ENCODE measurements at places on chromosomes 3 and 15.

GRCh38 chr3:152292366-152292765 lies 23.6 kb downstream of the MBNL1 start:
- H3K27ac ChIP-seq, result no peak overlapping the region
- peaks cover 14% of the 10 kb centered on the region for H3K36me3 ChIP-seq
- H3K4me3 ChIP-seq, result no peak overlapping the region
- no peak for DNase-seq
- H3K27me3 ChIP-seq, result no peaks in the 10 kb centered on the region
- peaks cover 55% of the 10 kb centered on the region for H3K4me1 ChIP-seq

GRCh38 chr15:41492597-41493204 lies 973 bp upstream of the ITPKA start:
- H3K27me3 ChIP-seq, result no peaks in the 10 kb centered on the region
- peak overlapping the region; percentile 52 for H3K4me3 ChIP-seq
- H3K36me3 ChIP-seq, result no peaks in the 10 kb centered on the region
- no peak for DNase-seq
- H3K27ac ChIP-seq, result no peak overlapping the region

DNA sequence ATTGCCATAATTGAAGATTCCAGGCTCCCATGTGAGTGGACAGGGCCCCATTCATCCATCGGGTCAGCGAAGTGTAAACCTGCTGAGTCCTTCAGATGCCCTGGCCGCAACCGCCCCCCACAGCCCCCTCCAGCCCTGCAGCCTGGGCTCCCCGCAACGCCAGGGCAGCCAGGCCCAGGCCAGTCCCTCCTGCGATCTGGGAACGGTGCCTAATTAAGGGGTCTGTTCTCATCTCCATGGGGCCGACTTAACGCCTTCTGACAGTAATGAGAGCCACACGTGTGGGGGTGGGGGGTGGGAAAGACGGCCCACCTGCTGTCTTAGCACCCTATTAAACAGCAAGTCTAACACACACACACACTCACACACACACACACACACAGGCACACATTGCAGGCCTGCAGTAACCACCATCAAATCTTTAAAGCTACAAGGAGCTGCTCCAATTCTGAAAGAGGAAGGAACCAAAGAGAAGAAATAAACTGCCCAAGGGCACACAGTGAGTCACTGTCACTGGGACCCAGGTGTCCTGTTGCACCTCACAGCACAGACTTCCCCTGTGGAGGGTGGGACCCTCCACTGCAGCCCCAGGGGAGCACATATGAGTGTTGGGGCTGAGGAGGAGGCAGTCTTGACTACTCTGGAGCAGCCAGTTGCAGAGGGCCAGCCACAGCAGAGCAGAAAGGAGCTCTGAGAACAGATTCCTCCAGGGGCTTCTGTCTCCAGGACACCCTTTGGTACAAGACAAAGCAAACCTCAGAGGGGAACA lies 31.8 kb upstream of the HES1 start:
- DNase-seq, result no peak
- H3K4me1 ChIP-seq, result peaks cover 3% of the 10 kb centered on the region
- no peak overlapping the region for H3K4me3 ChIP-seq
- H3K27ac ChIP-seq, result no peak overlapping the region
- no peaks in the 10 kb centered on the region for H3K27me3 ChIP-seq
- no peaks in the 10 kb centered on the region for H3K36me3 ChIP-seq

GRCh38 chr15:70026991-70027390 lies 70.7 kb downstream of the TLE3 start:
- peaks cover 17% of the 10 kb centered on the region for H3K4me1 ChIP-seq
- no peak for DNase-seq
- H3K36me3 ChIP-seq, result no peaks in the 10 kb centered on the region
- H3K27ac ChIP-seq, result no peak overlapping the region

DNA sequence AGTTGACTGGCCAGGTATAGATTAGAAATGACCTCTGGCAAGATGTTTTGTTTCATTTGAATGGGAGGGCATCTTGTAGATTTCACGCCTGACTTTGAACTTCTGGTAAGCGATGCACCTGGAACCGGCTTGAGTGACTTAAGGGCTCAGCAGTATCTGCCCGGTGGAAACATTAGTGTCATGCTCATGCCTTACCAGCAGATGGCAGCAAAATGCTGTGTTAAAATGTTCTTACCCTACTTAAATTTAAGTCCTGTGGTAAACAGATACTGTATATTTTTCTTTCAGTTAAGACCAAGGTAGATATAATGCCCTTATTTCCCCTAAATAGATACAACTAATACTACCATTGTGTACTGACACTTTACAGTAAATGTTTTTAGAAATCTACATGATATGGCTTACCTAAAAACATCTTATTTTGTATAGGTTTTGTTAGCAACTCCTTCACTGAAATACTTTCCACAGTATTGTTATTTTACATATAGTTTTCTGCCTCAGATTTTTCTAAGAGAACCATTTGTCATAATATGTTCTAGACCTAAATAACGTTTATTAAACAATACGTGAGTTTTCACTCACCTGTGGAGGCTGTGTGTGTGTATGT lies 25.5 kb downstream of the ASB7 start:
- no peak overlapping the region for H3K27ac ChIP-seq
- H3K4me1 ChIP-seq, result no peaks in the 10 kb centered on the region
- no peak overlapping the region for H3K4me3 ChIP-seq
- DNase-seq, result peak; percentile 66

DNA sequence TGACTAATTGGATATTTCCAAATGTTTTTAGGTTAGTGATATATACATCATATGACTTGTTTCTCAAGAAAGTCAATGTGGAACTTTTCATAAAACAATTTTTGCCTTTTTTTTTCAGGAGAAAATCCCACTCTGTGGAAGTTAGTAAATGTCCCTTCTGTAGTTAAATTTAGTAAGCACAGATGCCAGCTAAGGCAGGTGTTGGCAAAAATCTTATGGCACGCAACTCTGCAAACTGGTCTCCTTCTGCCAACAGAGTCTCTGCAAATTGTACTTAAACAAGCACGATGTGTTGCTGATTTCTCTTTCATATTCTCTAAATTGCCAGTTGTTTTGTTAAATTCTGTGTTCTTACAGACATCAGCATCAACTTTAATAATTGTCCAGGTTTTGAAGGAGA lies 233.8 kb downstream of the IL5RA start:
- H3K4me3 ChIP-seq, result no peak overlapping the region
- H3K27me3 ChIP-seq, result no peaks in the 10 kb centered on the region
- H3K36me3 ChIP-seq, result no peaks in the 10 kb centered on the region
- no peak for DNase-seq
- H3K4me1 ChIP-seq, result no peaks in the 10 kb centered on the region

- H3K27me3 ChIP-seq, result no peaks in the 10 kb centered on the region
- peaks cover 25% of the 10 kb centered on the region for H3K4me1 ChIP-seq
These were observed 159.4 kb upstream of the UBE2E1 start for GRCh38 chr3:23646184-23646920.

- no peaks in the 10 kb centered on the region for H3K27me3 ChIP-seq
- H3K36me3 ChIP-seq, result no peaks in the 10 kb centered on the region
- no peak overlapping the region for H3K4me3 ChIP-seq
These were observed 65.4 kb downstream of the AQP9 start for GRCh38 chr15:58203537-58203936.

- H3K27ac ChIP-seq, result no peak overlapping the region
- H3K36me3 ChIP-seq, result no peaks in the 10 kb centered on the region
- no peak for DNase-seq
These were observed 106.5 kb upstream of the P2RY1 start for GRCh38 chr3:152728231-152728980.

GRCh38 chr15:92884436-92885223 lies 15.5 kb upstream of the CHD2 start:
- H3K27me3 ChIP-seq, result no peaks in the 10 kb centered on the region
- peak overlapping the region; percentile 86 for H3K4me3 ChIP-seq
- no peak for DNase-seq
- H3K27ac ChIP-seq, result peak overlapping the region; percentile 93

DNA sequence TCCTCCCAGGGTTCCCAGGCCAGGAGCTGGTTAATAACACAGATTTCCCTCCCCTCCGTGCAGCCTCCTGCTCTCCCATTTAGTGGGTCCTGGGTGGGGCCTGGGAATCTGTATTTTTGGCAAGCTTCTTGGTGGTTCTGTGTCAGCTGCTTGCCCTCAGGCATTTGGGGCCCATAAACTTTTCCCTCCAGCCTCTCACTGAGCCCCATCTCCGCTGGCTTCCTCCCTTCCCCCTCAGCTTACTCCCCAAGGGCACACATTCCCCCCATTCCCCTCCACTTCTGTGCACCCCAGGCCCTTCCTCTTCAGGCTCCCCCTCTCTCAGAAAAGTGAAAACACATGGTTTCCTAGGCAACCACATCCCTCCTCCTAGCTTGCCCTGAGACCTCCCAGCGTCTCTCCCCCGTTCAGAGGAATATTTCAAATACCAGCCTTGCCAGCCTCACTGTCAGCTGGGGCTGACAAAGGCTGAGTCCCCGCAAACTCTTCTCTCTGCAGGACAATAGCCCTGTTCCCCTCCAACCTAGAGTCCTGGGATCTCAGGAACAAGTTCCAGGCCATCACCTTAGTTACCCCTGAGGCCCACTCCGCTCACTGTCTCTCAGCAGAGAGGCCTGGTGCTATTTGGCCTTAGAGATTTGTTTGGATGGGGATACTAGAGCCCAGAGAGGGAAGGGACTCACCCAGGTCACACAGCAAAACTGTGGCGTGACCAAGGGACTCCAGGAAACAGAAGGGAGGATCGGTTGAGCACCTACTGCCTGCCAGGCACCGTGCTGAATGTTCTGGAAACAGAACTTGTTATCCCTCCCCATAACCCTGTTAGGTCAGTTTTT lies 44.6 kb upstream of the SMAD6 start:
- H3K36me3 ChIP-seq, result no peaks in the 10 kb centered on the region
- no peaks in the 10 kb centered on the region for H3K27me3 ChIP-seq
- no peak overlapping the region for H3K4me3 ChIP-seq
- peak overlapping the region; percentile 63 for H3K27ac ChIP-seq
- DNase-seq, result peak; percentile 68

GRCh38 chr15:25691544-25692430 lies 171.3 kb downstream of the ATP10A start:
- H3K36me3 ChIP-seq, result peaks cover 46% of the 10 kb centered on the region
- H3K4me1 ChIP-seq, result peaks cover 3% of the 10 kb centered on the region
- no peak overlapping the region for H3K4me3 ChIP-seq
- H3K27me3 ChIP-seq, result no peaks in the 10 kb centered on the region
- no peak overlapping the region for H3K27ac ChIP-seq

DNA sequence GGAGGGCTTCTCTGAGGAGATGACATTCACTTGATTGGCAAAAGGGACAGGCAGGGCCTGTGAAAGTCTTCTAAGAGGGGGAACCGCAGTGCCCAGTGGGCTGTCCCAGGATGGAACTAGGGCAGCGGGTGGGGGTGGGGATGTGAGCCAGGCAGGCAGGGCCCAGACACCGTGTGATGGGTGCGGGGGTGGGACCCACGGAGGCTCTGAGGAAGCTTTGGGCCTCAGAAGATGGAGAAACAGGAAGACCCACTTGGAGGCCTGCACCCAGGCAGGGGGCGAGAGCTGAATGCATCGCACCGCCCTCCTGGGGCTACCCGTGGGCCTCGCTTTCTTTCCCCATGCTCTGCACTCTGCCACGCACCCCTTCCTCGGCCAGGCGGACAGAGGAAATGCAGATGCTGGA lies 32.9 kb upstream of the ACAD9 start:
- peaks cover 11% of the 10 kb centered on the region for H3K4me1 ChIP-seq
- peak overlapping the region; percentile 59 for H3K27ac ChIP-seq
- no peaks in the 10 kb centered on the region for H3K36me3 ChIP-seq
- H3K27me3 ChIP-seq, result no peaks in the 10 kb centered on the region

DNA sequence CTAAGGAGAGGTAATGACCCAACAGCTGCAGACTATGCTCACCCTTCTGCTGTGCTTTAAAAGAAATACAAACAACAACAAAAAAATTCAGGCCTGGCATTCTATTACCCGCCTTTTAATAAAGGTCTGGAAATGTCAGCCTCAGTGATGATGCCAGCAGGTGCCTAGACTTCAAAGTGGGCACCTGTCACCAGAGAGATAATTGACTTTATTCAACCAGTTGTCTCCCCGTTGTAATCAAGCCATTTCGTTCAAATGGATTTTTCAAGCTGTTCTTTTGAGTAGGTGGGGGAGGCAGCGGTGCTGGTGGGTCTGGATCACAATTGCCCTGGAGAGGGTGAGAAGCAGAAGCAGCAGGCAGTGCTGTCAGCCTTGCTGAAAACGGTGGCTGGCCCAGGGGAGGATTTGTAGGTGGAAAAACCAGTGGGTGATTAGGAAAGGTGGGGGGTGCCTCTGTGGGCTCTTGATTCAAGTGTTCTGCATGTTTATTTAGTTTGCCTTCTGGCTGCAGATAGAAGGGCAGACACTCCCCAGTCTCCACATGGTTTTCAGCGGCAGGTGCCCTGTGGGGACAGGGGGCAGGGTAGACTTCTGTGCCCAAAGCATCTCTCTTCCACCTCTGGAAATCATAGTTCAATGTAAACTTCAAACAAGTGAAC lies 300.2 kb upstream of the SLCO3A1 start:
- H3K4me3 ChIP-seq, result no peak overlapping the region
- H3K27me3 ChIP-seq, result no peaks in the 10 kb centered on the region
- H3K36me3 ChIP-seq, result no peaks in the 10 kb centered on the region
- H3K4me1 ChIP-seq, result no peaks in the 10 kb centered on the region
- no peak overlapping the region for H3K27ac ChIP-seq

DNA sequence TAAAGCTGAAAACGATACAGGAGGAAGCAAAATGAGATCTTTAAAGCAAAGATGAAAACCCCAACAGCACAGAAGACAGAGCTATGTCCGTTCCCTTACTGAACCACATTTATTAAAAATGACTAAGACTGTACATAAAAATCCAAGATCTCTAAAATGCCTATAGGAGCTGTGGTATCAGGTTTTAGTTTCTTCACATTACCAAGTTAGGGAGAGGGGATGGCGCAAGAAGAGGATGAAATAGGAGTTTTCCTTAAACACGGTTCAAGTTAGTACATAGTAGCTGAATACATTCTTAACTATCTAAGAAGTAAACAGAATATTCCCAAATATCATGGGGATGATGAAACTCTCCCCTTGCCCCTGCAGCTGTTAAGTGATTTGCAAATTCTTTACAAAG lies 6.3 kb downstream of the EOMES start:
- H3K4me3 ChIP-seq, result no peak overlapping the region
- DNase-seq, result no peak
- H3K36me3 ChIP-seq, result no peaks in the 10 kb centered on the region
- H3K27me3 ChIP-seq, result peaks cover 16% of the 10 kb centered on the region
- no peak overlapping the region for H3K27ac ChIP-seq

DNA sequence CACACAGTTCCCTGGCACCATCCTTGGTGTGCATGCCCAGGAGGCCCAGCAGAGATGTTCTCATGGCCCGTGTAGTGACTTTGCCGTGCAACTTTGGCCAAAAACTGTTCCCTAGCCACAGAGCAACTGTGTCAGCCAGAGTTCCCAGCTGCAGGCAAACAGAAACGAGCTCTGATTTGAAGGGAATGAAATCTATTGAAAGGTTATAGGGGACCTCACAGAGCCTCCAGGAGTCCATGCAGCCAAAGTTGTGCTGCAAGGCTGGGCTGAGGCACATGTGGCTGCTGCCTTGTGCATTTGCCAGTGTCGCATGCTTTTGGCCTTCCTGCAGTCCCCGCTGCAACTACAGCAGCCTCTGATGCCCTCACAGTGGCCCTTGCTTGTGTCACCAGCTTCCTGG lies 70.5 kb downstream of the PLXNA1 start:
- no peak overlapping the region for H3K27ac ChIP-seq
- no peaks in the 10 kb centered on the region for H3K36me3 ChIP-seq
- 0 out of 2 replicates have a peak, but pooled peaks cover 4% of the 10 kb centered on the region for H3K27me3 ChIP-seq
- H3K4me3 ChIP-seq, result no peak overlapping the region
- DNase-seq, result no peak

GRCh38 chr15:82530606-82531379 lies 9.5 kb downstream of the RPS17 start:
- H3K36me3 ChIP-seq, result peaks cover 20% of the 10 kb centered on the region
- H3K4me1 ChIP-seq, result peaks cover 6% of the 10 kb centered on the region
- no peak overlapping the region for H3K4me3 ChIP-seq
- no peak overlapping the region for H3K27ac ChIP-seq

- no peaks in the 10 kb centered on the region for H3K4me1 ChIP-seq
- H3K36me3 ChIP-seq, result no peaks in the 10 kb centered on the region
- H3K27me3 ChIP-seq, result no peaks in the 10 kb centered on the region
- DNase-seq, result no peak
- no peak overlapping the region for H3K27ac ChIP-seq
- no peak overlapping the region for H3K4me3 ChIP-seq
These were observed 63.9 kb downstream of the NFKBIZ start for GRCh38 chr3:101913168-101913567.

Data from SJSA1 (cell line).